ENCODE measurements at places on chromosomes 11 and 22.

DNA sequence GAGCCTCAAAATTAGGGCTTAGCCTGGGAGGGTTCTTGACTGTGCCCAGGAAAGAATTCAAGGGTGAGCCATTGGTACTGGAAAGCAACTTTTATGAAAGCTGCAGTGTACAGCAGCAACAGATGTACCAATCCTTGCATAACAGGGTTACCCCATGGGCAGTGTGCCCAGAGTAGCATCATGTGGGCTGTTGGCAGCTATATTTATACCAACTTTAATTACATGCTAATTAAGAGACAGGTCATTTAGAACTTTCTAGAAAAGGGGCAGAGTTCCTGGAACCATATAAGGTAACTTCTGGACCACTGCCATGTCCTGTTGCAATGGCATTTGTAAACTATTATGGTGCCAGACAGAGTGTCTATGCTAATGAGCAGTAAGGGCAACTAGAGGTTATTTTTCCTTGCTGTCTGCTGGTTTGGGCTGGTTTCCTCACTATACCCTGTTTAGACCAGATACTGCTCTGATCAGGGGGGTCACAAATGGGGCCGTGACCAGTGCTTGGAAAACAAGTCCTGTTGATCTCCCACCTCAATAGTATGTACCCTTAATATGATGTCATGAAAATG, 1120.5 kb upstream of the RAG2 start:
- no peak for DNase-seq

DNA sequence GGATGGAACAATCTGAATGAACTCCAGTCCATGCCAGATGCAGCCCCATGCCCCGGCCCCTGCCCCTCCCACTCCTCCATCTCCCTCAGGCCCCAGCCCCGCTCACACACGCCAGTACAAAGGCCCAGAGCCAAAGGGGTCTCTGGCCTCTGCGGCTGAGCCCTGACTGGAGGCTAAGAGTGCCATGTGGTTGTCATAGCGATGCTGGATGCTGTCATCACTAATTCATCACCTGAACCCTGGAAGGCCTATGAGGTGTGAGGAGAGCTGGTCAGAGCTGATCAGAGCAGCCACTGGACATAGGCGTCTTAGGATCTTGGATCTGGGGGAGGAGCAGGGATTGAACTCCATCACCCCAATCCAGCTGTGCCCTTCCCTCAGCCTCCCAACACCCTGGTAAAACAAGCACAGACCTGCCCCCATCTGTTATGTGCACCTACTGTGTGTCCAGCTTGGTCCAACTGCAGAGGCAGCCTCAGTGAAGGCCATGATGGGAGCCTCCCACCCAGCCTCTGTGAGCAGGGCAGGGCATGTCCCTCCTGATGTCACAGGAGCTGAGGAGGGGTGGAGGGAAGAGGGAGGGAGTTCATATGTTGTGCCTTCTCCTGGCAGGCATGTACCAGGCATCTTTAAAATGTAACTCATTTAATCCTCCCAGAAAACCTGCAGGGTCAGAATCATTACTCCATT, 16.7 kb downstream of the PDE2A start:
- no peak for DNase-seq

GRCh38 chr11:112339566-112339965, 78.9 kb upstream of the PLET1 start:
- no peak for DNase-seq

- DNase-seq = no peak
Observed at GRCh38 chr11:129871914-129872313, 23.5 kb downstream of the NFRKB start.

- DNase-seq = no peak
Observed at GRCh38 chr11:4194889-4195288, 100.3 kb downstream of the RRM1 start.

- no peak for DNase-seq
Observed at GRCh38 chr11:69055212-69055586, 6.5 kb downstream of the TPCN2 start.

DNA sequence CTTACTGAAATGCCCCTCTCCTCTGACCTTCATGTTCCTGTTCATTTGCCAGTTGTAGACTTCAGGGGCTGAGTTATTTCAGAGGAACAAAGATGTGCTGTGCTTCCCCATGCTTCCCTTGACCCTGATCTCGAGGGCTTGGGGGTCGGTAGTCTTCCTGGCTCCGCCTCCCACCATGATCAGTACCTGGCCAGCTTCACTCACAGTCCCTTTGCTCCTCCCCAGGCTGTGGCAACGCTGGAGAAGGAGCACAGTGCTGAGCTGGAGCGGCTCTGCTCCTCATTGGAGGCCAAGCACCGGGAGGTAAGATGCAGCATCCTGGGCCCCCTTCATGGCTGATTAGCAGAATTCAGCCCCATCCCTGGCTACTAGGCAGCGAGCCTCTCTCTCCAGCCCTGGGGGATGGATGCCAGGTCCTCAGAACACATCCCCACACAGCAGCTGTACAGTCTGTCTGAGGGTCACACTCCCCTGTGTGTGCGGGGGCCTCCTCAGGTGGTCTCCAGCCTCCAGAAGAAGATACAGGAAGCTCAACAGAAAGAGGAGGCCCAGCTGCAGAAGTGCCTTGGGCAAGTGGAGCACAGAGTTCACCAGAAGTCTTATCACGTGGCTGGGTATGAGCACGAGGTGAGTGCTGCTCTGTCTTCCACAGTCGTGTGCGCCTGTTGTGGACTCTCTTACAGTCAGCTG, 64.5 kb downstream of the CEP164 start:
- DNase-seq = no peak

- peak; percentile 80 for DNase-seq
Observed at GRCh38 chr22:46791201-46791731, 28.8 kb downstream of the TBC1D22A start.

DNA sequence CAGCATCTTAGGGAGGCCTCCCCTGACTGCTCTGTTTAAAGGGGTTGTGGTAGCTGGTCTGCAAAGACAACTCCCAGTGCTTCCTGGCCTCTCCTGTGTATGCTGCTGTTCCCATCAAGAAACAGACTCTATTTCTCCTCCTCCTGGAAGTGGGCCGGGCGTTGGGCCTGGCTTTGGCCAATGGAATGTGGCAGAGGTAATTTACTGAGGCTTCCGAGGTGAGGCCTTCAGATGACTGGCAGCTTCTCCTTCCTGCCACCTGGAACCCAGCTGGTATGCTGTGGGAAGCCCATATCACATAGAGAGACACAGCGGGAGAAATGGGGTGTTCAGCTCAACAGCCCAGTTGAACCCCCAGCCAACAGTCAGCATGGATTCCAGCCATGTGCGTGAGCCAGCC, 25.1 kb upstream of the EIF3D start:
- DNase-seq = no peak

- DNase-seq = no peak
Observed at GRCh38 chr11:20617346-20618005, 18.1 kb downstream of the SLC6A5 start.

- no peak for DNase-seq
Observed at GRCh38 chr11:33704240-33705002, 3.8 kb upstream of the C11orf91 start.

DNA sequence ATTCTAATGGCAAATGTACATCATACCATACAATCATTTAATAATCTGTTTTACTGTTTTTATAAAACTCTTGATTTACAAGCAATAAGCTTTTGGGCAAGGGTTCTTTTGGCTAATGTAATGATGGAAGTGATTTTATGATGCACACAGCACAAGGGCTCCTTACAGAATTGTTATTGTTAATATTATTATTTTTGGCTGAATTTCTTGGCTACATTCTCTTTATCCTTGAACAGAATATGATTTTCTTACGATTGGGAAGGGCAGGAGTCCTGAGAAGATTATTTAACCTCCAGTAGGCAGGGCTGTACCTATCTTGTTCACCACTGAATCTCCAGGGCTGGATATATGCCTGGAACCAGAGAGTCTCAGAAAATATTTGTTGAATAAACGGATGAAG, 70.4 kb upstream of the ARHGAP20 start:
- DNase-seq = no peak

DNA sequence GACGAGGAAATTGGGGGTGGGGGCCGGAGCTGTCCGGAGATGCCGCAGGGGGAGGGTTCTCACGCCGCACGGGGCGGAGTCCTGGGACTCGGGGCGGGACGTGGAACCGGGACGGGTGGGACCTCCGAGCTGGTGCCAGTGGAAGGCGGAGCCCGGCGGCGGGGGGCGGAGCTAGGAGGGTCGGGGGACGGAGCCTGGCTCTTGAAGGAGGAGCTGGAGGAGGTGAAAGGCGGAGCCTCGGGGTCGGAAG, 271 bp downstream of the FKBP2 start:
- DNase-seq = peak; percentile 99

- DNase-seq = no peak
Observed at GRCh38 chr11:113736323-113736722, 30.2 kb upstream of the TMPRSS5 start.

DNA sequence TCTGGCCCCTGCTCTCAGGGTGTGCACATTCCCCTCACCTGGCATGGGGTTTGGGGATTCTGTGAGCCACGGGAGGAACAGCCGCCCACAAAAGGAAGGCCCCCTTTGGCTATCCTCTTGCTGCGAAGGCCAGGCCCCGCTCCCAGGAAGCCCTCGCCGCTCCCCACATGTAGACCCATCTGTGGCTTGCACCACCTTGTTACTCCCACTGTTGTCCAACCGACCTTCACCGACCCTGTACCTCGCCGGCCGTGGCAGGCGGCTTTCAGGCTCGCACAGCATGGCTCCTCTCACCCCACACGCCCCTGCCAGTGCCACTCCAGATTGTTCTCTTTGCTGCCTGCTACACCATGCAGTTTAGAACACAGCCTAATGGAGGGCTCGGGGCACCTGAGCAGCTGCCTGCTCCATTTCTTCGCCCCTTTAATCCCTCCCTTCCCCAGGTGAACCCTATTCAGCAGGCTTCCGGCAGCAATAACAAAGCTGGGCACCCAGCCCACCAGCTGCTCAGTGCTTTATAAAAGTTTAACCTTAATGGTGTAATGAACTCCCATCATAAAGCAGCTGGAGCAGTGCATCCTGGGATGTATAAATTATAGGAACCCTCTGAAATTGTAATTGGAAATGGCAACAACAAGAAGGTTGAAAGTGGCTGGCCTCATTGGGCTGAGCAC, 10.7 kb downstream of the DAGLA start:
- no peak for DNase-seq
